Hippocampal formation (tissue), 2 donors: ENCODE measurements at places on chromosomes 7 and 10.

- no peak for DNase-seq
Measured at GRCh38 chr7:2040201-2040892, 192.4 kb downstream of the MAD1L1 start.

DNA sequence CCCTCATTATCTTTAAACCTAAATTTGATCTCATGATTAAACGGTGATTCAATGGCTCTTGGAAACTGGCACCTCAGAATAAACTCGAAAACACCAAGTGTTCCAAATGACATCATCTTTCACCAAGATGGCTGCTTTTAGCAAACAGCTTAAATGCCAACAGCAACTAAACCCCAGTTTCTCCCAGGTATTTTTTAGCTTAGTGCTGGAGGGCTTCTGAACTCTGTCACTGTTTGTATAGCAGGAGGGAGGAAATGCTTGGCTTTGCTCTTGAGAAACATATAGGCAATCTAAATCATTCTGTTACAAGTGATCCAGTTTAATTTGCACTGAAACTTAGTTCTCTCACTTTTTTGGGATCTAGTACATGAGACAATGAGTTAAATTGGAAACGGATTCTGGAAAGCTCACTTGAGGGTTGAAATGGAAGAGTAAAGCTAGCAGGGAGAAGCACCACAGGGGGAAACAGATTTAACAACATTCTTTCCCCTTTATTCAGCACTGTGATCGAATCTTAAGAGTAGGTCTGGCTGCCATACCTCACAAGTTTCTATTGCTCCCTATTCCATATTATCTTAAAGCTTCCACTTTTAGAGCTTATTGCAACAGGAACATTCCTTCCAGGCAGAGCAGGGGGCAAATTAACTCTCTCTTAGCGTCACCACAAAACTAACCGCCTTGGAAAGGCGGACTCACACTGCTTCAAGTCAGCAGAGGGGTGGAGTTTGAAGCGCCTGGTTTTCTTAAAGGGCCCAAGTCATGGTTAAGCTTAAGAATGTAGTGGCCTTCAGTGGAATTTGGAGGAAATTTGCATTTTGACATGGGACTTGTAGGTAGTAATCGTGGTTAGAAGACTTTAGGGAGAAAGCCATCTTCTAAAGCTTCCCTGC, 1.8 kb upstream of the CCDC6 start:
- DNase-seq, result peak; percentile 43

- DNase-seq, result no peak
Measured at GRCh38 chr10:101241840-101242707, 12.8 kb upstream of the LBX1 start.

DNA sequence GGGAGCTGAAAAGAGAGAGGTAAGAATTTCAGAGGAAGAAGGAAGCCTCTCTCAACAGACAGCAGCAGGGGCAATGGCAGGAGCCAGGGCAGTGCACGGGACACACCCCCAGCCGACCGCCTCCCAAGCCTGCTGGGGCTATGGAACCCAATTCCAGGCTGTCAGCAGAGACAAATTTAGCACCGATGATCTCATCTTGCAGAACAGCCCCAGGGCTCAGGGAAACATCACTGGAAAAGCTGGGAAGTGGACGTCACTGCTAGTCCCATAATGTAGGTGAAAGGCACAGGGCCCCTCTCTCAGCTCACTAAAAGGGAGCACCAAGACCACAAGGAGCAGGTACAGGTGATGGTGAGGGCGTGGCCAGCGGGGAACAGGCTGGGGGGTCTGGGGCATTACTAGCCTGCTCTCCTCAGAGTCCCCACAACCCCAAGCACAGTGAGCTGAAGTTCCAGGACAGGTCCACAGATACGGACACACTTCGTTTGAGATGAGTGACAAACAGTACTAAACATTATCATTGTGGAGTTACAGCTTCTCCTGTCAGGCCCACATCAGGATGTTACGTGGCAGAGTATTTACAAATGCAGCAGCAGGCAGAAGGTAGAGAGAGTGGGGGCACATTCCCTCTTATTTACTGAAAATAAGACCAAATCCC, 103.7 kb downstream of the PLXNA4 start:
- no peak for DNase-seq

GRCh38 chr7:117776224-117776623, 97.0 kb downstream of the CTTNBP2 start:
- DNase-seq, result no peak

DNA sequence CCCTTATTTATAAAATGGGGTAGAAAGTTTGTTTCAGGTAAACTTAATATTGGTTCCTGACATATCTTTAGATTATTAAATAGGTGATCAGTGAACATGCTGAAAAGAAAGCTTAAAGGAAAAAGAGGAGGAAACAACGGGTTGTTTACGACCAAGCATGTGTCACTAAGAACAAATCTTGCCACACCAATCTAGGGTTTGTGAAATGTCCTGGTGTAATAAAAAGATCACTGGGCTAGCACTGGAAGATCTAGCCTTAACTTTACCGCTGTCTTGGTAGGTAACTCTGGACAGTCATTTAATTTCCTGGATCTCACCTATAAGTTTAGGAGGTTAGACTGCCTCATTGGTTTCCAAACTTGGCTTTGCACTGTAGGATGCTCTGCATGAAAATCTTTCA, 19.0 kb downstream of the VPS26A start:
- DNase-seq, result no peak

DNA sequence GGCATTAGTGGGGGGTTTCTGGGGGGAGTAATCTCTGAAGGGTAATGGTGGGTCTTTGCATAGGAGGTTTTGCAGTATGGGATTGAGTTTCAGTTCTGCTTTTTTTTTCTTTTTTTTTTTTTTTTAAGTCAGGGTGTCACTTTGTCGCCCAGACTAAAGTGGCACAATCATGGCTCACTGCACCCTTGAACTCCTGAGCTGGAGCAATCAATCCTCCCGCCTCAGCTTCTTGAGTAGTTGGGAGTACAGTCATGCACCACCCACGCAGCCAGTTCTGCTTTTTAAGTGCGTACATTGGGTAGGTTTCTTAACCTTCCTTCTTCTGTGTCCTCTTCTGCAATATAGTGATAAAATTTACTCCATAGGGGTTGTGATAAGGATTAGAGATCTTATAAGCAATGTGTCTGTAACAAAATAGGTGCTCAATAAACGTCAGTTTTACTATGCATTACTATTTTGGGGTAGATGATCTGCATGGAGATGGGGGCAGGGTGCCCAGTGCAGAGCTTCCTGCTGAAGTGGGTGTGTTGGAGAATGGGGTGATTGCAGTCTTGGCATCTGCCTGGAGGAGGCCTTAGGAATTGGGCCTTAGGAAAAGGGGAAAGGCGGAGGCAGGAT, 9.6 kb downstream of the KAZALD1 start:
- DNase-seq, result no peak

- no peak for DNase-seq
Measured at GRCh38 chr7:95421847-95422444, 12.9 kb downstream of the PON2 start.

DNA sequence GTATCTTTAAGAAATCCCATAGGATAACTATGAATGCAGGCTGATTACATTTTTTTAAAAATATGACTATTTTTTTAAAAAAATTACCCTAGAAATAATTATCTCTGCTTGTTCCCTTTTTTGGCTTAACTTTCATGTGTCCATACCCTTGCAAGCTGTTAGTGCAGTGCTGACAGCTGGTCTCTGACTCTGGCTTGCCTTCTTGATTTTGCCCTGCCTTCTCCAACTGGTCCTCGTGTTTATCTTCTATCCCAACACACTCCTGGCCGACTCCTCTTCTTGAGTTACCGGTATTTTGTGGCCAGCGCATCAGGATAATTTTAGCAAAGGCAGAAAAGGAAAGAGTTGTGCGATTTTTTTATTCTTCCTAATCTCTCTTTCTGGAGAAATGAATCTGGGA, 111.7 kb upstream of the STARD3NL start:
- no peak for DNase-seq

GRCh38 chr10:76492026-76492425, 1060.6 kb downstream of the LRMDA start:
- DNase-seq, result no peak

DNA sequence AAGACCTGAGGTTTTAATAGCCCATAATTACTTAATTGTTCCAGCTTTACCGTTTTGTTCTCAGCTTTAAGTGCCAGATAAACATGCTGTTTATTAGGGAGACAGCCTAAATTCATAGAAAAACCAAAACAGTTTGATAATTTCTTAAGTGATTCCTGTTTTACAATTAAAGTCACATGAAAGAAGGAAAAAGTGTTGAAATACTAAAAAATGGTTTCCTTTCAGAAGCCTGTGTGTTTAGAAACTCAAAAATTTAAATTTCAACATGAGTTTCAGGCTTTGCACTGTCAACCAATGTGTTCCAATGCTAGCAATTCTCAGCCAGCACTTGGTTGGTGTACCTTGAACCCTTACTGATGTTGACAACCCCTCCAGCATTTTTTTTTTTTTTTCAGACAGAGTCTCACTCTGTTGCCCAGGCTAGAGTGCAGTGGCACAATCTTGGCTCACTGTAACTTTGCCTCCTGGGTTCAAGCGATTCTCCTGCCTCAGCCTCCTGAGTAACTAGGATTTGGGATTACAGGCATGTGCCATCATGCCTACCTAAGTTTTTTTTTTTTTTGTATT, 135.3 kb downstream of the ICA1 start:
- no peak for DNase-seq

DNA sequence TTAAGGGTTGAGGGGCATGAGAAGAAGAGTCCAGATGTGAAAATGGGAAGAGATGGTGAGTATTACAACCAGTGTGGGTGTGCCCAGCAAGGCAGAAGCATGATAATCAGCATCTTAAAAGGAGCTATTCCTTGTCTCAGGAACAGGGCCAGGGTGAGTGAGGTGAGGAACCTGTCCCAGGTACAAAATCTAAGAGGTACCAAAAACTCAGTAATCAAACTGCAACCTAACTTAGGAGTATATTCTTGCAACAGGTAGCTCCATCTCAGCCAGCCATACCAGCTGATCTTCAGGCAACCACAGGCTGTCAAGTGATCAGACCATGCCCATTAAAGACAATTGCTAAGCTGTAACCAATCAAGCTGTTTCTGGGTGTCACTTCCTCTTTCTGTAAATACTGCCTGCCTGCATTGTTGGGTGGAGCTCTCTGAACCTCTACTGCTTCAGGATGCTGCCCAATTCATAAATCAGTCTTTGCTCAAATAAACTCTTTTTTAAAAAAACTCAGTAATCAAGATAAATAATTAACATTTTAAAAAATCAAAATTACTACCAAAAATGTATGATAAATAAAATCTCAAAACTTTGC, 7.4 kb downstream of the KEL start:
- no peak for DNase-seq

- no peak for DNase-seq
Measured at GRCh38 chr7:89133819-89134218, 338.3 kb upstream of the TEX47 start.

GRCh38 chr7:106260136-106260561, 24.6 kb downstream of the NAMPT start:
- DNase-seq, result no peak

- DNase-seq, result no peak
Measured at GRCh38 chr7:98126311-98127142, 19.9 kb downstream of the LMTK2 start.

- DNase-seq, result no peak
Measured at GRCh38 chr7:118657391-118658005, 433.0 kb downstream of the ANKRD7 start.

GRCh38 chr7:47414342-47415317, 167.3 kb downstream of the TNS3 start:
- no peak for DNase-seq

DNA sequence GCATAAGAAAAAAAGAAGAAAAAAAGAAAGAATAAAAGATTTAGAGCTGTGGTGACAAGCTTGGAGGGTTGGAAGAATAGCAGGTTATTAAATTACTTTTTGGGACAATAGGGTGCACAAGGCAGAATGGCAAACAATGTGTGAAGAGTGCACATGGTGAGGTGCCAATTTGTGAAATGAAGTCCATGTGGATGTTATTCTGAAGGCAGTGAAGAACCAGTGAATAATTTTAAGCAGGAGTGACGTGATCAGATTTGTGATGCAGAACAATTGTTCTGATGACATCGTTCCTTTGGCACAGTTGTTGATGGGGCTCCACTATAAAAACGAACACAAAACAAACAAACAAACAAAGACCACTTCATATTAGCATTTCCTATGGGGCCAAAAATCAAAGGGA, 700.3 kb downstream of the NRG3 start:
- no peak for DNase-seq

DNA sequence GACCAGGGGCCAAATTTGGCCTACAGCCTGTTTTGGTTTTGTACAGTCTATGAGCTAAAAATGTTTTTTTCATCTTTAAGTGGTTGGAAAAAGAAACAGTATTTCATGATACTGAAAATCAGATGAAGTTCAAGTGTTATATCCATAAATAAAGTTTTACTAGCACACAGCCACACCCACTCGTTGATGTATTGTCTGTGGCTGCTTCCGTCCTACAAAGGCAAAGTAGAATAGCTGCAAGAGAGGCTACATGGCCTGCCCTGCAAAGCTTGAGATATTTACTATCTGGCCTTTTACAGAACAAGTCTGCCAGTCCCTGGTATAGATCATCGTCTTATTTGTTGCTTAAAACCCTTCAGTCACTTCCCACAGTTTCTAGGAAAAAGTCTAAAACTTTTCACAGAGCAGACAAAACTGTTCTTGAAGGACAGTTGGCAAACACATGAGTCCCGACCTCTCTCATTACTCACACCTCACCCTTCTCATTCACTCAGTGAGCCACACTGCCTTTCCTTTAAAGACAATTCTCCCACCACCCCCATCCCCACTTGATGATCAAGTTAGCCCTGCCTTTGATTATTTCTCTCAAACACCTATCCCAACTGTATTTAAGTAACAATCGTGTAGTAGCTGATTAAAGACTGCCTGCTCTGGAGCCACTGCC, 9.9 kb downstream of the RHEB start:
- DNase-seq, result no peak

DNA sequence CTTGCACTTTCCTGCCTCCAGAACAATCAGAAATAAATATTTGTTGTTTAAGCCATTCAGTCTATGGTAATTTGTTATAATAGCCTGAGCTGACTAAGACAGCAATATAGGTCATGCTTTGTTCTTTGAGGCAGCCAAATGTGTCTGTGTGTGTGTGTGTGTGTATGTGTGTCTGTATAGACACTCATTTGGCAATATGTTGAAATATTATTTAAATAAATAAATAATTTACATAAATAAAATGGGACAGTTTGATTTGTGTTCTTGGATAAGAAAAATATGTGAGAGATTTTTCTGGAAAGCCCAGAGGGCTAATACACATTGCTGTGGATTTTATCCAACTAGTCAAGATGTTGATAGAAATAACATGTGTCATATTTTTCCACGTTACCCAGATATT, 140.2 kb downstream of the PTN start:
- no peak for DNase-seq
